Activated naive CD8-positive, alpha-beta T cell treated with anti-CD3 and anti-CD28 coated beads, Interleukin-2, amount 10 ng/mL, durations not matched to agents 7 days and 5 days (primary cell): ENCODE measurements at places on chromosomes 4 and X. TPM values are rescaled to one million over a fixed set of nuclear protein-coding genes. Genes with fewer than 3 reads are reported as not detected.

Gene TBX22
- not detected for total RNA-seq

Gene ABCE1
- total RNA-seq = 57.5 TPM

Gene MMRN1
- 0.28 TPM for total RNA-seq

Gene PAGE4
- total RNA-seq = not detected

Gene DNAAF6
- total RNA-seq = not detected

DNA sequence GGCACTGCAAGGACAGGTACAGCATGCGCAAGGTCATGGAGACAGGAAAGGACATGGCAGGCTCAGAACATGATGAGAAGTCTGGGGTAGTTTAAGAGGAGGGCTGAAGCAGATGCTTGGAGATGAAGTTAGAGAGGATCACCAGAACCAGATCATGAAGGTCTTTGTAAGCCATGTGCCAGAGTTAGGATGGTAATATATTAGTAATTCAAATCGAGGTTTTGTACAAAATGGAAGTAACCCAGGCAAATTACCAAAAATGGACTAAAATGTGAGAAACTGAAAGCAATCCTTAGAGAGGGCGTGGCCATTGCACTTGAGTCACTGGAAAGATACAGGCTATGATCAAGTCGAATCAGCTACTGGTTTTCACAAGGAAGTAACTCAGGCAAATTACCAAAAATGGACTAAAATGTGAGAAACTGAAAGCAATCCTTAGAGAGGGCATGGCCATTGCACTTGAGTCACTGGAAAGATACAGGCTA, 13.5 kb downstream of the RXFP1 start:
- no peak for DNase-seq

DNA sequence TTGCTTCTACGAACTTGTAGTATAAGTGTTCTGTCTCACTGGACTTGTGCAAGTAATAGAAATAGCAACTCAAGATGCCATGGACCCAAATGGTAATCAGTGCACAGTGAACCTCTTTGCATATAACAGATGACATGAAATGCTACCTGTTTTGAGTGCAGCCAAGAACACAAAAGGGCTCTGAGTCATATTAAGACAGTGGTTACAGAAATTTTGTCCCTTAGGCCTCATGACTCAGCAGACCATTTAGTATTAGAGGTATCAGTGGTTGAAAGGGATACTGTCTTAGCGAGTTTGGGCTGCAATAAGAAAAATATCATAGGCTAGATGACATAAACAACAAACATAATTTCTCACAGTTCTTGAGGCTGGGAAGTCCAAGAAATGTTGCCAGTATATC, 502.9 kb upstream of the PCDH10 start:
- DNase-seq = no peak

DNA sequence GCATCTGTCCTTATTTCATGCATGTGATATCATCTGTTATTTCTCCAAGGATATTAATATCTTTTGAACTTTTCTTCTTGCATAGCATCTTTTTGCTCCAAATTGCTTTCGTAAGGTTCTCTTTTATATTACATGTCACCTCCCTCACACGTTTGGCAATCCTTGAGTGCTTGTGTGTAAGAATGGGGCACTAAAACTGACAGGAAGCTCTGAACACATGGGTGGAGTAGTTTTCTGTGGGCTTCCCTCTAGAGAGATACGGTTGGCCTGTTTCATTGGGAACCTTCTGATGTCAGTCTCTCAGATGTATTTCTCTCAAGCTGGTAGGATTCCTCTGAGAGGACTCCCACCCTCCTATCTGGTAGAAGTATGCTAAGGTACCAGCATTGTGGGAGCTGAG, 223.0 kb downstream of the MID1 start:
- no peak for DNase-seq

DNA sequence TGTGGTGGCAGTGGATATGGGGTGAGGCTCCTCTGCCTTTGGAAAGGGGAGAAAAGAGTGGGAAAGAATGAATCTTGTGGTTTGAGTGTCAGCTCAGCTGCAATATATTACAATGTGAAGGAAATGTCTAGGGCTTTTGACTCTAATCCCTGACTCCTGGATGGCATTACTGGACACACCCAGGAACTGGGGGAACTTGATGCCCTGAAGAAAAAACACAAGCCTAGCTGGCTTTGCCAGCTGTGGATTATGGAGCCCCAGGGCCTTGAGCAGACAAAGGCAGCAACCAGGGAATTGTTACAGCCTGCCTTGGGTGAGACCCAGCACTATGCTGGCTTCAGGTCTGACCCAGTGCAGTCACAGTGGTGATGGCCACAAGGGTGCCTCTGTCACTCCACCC, 57.1 kb upstream of the CYSLTR1 start:
- no peak for DNase-seq

DNA sequence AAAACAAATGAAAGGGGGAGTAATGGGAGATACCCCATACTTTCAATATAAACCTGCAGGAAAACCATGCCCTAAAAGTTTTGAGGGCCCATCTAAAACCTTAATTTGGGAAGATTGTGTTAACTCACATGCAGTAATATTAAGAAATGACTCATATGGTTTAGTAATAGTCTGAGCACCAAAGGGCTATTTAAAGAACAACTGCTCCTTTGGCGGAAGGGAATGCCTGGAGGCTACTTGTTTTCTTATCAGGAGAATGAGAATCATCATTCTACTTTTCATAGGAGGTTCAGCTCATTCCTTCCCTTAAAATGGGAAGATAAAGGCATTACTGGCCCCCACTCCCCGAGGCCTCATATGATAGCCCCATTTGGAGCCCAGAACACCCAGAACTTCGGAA, 47.6 kb downstream of the SPIN3 start:
- no peak for DNase-seq
